ENCODE measurements at places on chromosomes 1 and 21.

DNA sequence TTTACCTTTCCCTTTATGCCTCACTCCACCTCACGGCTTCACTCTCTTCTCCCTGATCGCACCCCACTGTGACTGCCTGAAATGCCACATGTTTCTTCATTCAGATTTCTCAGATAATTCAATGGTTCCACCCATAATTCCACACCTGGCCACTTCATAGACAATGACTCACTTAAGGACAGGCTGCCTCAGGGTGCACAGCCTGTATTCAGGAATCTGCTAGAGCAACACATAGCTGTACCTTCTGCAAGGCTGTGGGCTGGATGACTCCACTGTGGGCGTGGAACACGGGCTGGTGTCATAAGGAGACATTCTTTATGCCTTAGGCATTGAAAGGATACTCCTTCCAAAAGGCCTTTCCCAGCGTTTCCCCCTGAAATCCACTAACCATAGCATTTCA is 36.1 kb downstream of the L1TD1 start:
- no peak for DNase-seq

DNA sequence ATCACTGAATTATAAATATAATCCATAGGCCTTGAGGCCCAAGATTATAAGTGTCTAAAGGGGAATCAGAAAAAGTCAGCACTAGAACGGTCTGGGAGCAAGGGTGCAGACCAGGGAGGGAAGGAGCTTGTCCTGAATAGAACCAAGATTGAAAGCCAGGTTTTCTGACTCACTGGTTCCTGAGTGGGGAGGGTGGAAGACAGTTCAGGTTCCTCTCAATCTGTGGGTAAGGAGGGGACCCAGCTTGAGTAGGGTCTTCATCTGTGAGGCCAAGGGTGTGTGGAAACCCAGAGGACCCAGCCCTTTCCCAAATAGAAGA is 842 bp downstream of the LENEP start:
- peak; percentile 68 for DNase-seq

DNA sequence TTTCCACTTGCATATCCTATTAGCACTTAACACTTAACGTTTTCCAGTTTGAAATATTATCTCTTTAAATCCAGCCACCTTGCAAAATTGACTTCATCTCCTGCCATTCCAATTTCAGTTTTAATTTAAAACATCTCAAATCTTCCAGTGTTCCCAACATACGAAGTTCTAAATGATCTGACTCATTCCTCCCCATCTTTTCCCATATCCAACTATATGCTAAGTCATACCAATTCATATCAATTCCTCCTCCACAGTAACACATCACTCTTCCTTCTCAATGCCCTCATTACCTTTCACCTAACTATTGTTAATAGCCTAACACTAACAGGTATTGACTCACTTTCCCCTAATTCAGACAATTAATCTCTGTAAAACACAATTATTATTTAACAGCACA is 2.8 kb downstream of the PSMA5 start:
- DNase-seq: no peak

GRCh38 chr1:162908236-162908635 is 47.3 kb upstream of the CCDC190 start:
- DNase-seq: no peak

DNA sequence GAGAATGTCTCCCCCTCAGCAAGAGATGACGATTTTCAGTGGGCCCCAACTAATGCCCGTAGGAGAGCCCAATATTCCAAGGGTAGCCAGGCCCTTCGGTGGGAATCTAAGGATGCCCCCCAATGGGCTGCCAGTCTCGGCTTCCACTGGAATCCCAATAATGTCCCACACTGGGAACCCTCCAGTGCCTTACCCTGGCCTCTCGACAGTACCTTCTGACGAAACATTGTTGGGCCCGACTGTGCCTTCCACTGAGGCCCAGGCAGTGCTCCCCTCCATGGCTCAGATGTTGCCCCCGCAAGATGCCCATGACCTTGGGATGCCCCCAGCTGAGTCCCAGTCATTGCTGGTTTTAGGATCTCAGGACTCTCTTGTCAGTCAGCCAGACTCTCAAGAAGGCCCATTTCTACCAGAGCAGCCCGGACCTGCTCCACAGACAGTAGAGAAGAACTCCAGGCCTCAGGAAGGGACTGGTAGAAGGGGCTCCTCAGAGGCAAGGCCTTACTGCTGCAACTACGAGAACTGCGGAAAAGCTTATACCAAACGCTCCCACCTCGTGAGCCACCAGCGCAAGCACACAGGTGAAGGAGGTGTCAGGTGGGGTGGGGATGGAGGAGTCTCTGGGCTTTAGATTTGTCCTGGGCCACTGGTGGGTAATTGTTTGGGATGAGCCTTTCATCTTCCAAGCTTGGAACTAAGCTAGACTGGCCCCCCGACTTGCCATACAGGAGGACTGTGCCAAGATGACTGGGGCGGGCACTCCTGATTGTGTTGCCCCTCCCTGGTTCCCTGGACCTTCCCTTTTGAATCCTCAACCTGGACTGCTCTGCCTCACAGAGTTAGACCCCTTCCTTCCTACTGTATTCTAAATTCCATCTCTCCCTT is 11.2 kb downstream of the KLF17 start:
- DNase-seq: no peak

DNA sequence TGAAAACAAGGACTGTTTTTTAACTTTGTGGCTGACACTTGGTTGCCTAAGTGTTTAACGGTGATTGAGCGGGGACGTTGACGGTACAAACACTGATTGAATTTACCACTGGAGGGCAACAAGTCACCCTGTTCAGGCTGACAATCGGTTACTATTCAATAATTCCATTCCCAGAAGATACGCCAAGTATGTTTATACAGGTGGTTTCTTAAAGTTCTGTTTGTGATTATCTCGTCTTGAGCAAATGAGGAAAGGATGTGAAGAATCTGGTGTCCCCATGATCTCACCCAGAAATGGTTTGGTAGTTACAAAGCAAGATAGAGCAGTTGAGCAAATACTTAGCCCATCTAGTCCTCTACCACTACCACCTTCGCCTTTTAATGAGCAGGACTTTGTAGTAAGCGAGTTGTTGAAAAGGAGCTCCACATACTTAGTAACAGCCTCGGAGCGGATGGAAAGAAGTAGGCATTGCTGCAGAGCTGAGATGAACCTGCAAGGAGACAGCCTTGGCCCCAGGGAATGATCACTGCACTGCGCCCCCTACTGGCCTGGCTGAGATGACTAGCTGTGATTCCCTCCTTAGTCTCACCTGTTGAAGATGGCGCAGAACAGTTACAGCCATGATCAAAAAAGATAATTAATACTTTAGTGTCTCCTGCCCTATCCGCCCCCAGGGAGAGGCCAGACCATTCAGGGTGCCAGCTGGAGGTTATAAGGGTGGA is 36.3 kb downstream of the IFNAR1 start:
- DNase-seq: peak; percentile 76

DNA sequence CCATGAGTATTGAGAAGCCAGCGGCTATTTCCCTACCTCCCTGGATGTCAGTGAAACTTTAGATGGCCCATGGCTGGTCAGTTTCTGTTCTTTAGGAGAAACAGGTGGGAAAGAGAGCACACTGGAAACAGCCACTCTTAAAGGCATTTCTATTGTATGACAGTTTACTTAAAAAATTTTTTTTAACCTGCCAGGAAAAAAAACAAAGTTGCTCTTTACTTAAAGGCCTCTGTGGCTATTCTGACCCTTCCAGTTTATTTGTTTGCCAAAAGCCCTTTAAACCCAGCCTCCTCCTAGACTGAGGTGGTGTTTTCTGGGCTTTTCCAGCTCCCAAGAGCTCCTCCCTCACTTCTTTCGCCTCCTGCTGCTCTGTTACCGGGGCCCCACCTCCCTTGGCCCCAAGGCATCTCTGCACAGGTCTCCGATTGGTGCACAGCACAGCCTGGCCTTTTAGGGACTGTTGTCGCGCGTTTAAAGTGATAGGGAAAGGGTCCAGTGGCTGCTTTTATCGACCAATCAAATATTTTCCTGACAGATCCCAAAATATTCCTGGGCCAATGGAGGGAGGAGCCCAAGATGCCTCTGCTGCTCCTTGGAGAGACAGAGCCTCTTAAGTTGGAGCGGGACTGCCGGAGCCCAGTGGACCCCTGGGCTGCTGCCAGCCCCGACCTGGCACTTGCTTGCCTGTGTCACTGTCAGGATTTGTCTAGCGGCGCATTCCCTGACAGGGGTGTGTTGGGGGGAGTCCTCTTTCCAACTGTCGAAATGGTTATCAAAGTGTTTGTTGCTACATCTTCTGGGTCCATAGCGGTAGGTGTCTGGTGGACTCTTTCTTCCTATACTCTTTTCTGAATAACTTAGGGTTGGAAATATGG is at the start of gene SH3BGR:
TSS of gene SH3BGR (plus strand) at position 639 of the 875 bp plus-strand sequence. CDS start at position 766, 127 bp downstream.
- DNase-seq: peak; percentile 62

GRCh38 chr1:92505015-92505692 is 18.4 kb upstream of the GFI1 start:
- DNase-seq: no peak

- DNase-seq: no peak
These were observed 284.8 kb downstream of the HLX start for GRCh38 chr1:221164029-221164428.

DNA sequence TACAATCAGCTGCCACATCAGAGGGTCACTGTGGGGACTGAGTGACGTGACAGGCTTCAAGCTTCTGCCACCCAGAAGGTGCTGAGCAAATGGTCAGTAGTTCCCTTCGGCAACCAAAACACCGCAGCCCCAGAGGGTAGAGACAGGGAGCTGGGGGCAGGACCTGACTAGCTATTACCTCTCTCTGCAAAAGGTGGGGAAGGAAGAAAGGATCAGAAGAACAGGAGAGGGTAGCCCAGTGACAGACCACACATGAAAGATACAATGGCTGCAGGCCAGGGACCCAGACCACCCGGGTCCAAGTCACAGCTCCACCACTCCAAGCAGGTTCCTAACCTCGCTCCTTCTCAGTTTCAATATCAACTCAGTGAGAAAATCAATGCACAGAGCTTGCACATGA is 377.1 kb downstream of the NPHP4 start:
- DNase-seq: no peak

DNA sequence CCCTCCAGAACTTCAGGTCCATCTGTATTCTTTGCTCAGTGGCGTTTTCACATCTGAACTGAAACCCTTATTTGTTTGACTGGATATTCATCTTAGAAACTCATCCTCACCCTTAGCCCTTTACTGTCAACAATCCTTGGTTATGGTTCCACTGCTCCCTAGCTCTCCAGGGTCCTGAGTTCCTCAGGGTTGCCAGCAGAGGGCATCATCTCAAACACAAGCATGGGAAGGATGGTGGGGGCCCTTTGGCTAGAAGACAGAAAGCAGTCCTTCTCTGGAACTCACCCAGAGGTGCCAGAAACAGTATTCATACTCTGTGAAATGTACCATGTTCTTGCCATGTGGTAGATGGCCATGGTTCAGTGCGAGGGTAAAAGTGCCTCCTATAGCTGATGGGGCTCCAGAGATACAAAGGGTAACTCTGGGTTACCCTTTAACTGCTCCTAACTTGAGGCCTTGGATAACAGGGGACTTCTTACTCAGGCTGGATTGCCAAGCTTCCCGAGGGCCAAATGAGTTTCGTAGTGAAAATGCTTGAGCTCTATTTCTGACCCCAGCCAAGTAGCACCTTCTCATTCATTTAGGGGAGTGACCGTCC is 11.3 kb downstream of the NCSTN start:
- no peak for DNase-seq

All from osteoblast (primary cell).